NCI-H187 (cell line): ENCODE measurements at places on chromosomes 7 and 10.

DNA sequence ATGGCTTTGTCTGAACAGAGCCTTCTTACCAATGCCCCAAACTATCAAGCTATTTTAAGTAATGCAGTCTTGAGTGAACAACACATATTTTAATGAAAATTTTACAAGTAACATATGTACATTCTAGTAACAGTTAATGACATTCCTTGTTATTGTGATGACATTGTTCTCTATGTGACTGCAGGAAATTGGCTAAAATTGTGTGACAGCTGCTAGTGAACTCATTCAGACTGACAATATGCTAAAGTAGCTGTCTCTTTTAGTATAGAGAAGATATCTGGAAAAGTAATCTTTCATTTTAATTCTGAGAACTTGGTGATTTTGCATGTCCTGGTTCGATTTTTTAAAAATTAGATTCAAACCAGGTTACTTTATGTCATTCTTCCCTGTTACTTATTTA, 259.8 kb upstream of the MAGI2 start:
- DNase-seq = no peak

- no peak for DNase-seq
Observed at GRCh38 chr7:98864731-98865453, 4.9 kb downstream of the TMEM130 start.

DNA sequence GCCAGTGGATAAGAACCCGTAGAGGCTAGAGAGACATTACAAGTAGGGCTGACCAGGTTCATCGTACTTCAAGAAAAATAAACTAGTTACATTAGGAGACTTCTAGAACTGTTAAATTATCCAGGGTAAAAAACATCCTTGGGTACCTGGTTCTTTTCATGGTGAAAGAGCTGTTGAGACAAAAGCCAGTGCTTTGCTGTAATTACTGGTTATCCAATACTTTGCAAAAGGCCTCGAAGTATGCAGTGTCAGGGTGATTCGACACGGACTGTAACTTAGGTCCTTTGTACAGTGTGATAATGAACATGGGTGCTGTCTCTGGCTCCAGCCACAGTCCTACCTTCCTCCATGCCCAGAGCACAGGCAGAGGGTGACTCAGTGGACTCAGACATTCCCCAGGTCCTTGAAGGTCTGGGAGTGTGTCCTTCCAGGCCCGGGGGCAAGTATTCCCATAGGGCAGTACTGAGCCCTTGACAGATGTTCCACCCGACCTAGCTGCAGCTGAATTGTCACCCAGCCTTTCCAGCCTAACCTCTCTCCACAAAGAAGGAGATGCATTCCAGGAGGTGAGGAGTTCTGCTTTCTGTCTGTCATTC, 123.6 kb upstream of the TMEM72 start:
- no peak for DNase-seq

GRCh38 chr10:386771-387592, 251.7 kb downstream of the ZMYND11 start:
- DNase-seq = no peak

GRCh38 chr10:18399158-18399557, 252.2 kb downstream of the NSUN6 start:
- DNase-seq = no peak

DNA sequence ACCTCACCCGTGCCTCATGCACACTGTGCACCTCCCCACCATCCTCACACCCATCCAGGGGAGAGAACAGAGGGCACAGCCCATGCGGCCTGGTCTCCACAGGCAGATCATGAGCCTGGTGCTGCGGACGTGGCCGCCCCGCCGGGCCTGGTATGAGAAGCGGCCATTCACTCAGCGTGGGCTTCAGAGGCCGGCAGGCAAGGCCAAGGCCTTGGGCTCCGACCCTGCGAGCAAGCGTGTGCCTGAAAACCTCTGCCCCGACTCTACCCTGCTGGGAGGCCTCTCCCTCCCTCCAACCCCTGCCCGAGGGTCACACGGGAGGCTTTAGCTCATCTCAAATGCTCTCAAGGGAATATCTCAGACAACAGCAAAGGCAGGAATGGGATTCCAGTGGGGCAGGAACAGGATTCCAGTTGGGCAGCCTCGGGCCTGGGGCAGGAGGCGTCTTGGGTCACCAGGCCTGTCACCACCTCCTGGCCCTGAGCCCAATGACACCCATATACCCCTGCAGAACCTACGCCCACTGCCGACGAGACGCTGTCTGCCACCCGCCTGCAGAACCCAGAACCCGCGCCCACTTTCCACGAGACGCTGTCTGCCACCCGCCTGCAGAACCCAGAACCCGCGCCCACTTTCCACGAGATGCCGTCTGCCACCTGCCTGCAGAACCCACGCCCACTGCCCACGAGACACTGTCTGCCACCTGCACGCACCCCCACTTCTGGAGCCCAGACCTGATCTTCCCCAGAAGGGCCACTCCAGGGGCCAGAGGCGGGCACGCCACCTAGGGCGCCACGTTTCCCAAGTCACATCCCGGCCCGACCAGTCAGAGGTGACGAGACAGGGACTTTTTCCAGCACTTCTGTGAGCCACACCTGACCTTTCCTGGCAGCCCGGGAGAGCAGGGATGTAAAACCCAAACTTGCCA, 38.9 kb downstream of the ADAP1 start:
- DNase-seq = no peak

DNA sequence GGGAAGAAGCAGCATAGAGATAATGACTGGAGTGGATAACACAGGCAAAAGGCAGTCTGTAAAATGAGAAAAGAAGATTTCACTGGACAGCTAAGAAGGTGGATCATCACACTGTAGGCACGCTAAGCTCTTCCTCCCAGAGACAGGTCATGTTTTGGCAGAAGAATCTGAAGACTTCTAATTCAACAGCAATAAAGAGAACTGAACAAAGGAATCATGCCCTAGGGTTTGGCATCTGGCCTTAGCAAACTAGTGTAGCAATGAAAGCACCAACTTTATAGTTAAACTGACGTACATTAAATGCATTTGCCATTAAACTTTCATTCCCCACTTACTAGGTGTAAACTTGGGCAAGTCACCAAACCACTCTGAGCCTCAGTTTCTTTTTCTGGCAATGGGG, 84.4 kb upstream of the SEM1 start:
- no peak for DNase-seq

- no peak for DNase-seq
Observed at GRCh38 chr7:111499027-111499426, 63.3 kb downstream of the IMMP2L start.

DNA sequence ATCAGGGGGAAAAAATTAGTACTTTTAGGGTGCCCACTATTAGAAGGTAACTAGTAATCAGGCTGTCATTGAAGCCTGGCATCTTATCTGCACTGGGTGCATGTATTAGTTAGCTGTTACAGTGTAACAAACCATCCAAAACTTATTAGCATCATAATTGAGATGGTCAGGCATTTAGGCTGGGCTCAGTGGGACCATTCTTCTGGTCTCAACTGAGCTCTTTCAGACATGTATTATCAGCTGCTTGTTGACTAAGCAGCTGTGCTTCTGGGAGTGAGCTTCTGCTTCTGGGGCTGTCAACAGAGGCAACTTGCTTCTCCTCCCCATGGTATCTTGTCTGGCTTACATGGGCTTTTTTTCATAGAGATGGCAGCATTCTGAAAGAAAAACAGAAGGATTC, 154.0 kb upstream of the ZNF92 start:
- no peak for DNase-seq

GRCh38 chr7:107686816-107687387, 26.3 kb downstream of the SLC26A4 start:
- no peak for DNase-seq

- no peak for DNase-seq
Observed at GRCh38 chr7:158060216-158060615, 527.4 kb downstream of the PTPRN2 start.

DNA sequence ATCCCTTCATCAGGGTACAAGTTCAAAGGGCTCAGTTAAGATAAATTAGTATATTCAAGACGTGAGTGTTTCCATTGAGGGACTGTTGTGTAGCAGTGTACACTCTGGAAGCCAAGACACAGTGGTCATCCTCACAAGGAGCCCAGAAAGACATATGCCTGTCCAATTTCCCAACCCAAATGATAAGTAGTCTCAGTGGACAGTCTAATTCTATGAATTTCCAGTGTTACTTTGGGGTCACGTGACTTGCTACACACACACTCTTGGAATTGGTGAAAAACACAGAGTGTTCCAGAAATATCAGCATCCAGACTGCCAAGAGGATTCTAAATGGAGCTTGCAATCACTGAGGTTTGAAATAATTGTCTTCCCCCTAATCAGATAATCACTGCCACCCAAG, 365.1 kb downstream of the WDR11 start:
- DNase-seq = no peak

GRCh38 chr10:76404531-76404930, 973.1 kb downstream of the LRMDA start:
- DNase-seq = no peak

DNA sequence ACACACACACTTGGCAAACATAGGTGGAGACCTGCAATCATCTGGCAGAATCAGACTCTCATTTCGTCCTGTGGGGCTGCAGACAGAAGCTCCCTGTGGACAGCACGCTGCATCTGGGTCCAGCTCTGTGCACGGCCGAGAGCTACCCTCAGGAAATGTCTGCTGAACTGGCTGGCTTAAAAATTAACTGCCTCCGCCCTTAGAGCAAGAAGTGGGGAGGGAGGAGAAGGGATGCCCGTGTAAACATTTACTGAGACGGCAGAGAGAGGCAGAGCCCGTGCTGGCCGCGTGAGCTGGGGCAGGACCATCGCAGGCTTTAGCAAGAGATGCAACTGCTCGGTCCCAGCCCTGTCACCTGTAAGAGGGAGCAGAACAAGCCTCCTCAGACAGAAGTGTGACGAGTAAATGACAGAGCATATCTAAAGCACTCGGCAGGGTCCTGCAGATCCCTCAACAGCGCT, 81.8 kb downstream of the TNS3 start:
- no peak for DNase-seq

DNA sequence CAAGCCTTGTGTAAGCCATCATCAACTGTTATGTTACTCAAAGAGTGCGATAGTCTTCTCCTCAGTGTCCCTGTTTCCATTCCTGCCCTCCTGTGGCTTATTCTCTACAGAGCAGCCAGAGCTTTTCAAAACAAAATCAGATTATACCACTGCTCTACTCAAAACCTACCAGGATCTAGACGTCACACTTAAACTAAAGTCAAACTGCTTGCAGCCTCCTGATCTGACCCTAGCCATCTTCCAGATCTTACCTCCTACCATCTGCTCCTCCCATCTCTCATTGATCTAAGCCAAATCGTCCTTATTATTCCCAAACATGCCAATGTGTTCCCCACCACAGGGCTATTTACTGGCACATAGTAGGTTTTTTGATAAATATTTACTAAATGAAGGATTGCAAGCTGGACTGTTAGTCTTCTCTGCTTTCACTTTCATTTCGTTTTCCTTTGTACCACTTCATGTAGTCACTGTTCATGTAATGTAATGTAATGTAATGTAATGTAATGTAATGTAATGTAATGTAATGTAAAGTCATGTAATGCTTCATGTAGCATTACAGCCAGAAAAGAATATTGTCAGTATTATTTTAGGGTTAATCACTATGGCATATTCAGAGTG, 116.1 kb downstream of the GPR37 start:
- no peak for DNase-seq

DNA sequence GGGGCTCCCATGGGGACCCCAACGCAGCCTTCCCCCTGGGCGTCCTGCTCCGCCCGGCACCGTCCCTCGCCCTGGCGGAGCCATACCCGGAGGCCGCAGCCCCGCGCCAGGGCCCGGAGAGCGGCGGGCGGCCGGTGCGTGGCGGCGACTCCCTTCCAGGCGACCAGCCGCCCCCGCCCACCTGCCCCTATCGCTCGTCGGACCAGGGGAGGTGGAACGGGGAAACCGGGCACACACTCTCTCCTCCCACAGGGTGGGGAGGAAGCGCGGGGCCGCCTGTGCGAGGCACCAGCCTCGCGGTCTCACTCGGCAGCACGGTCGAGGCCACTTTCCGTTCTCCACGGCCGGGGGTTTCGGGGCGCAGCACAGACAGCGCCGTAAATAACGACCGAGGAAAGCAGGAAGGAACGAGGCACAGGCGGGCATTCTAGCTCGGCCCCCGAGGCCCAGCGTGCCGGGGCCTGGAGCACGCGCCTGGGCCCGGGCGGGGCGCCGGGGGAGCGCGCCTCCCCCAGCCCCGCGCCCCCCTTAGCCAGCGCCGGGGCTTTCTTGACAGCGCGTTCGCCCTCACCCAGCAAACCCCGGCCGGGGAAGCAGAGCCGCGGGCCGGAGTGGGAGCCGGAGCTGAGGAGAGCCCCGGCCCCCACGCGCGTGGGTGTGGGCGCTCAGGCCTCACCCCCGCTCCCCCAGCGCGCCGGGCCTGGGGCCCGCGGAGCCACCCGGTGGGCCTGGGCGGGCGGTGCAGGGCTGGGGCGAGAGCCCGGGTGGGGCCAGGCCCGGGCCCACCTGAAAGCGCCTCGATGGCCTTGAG, 936 bp downstream of the IGF2BP3 start:
- no peak for DNase-seq

- no peak for DNase-seq
Observed at GRCh38 chr10:89516149-89516832, 19.1 kb downstream of the SLC16A12 start.

DNA sequence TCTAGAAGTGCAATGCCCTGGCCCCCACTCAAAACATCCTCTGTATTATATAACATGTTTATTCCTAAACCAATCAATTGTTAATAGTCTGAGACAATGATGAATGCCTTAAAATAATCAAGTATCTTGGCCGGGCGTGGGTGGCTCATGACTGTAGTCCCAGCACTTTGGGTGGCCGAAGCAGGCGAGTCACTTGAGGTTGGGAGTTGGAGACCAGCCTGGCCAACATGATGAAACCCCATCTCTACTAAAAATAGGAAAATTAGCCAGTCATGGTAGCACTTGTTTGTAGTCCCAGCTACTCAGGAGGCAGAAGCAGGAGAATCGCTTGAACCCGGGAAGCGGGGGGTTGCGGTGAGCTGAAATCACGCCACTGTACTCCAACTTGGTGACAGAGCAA, 29.4 kb upstream of the CACNA2D1 start:
- no peak for DNase-seq

DNA sequence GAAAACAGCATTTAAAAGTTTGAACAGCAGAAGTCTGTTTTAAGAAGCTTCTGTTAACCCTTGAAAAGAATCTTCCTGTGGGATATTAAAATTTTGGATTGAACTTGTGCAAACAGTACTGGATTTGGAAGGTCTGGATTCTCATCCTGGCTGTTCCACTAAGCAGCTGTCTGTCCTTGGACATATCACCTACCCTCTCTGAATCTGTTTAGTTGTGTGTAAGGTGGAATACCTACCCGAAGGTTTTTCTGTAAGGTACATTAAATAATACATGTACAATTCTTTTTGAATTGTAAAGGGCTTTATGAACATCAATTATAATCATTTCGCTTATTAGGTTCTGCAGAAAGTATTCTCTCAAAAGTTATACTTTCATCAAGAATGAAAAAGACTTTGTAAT, 2.2 kb downstream of the PDCD4 start:
- no peak for DNase-seq

GRCh38 chr7:24133691-24134090, 150.3 kb upstream of the NPY start:
- no peak for DNase-seq

- no peak for DNase-seq
Observed at GRCh38 chr7:139716156-139716942, 61.4 kb downstream of the HIPK2 start.
